Astrocyte of the hippocampus (primary cell): ENCODE measurements at places on chromosomes 11 and 22.

GRCh38 chr11:61603667-61604066 lies 22.8 kb upstream of the SYT7 start:
- DNase-seq, result no peak

DNA sequence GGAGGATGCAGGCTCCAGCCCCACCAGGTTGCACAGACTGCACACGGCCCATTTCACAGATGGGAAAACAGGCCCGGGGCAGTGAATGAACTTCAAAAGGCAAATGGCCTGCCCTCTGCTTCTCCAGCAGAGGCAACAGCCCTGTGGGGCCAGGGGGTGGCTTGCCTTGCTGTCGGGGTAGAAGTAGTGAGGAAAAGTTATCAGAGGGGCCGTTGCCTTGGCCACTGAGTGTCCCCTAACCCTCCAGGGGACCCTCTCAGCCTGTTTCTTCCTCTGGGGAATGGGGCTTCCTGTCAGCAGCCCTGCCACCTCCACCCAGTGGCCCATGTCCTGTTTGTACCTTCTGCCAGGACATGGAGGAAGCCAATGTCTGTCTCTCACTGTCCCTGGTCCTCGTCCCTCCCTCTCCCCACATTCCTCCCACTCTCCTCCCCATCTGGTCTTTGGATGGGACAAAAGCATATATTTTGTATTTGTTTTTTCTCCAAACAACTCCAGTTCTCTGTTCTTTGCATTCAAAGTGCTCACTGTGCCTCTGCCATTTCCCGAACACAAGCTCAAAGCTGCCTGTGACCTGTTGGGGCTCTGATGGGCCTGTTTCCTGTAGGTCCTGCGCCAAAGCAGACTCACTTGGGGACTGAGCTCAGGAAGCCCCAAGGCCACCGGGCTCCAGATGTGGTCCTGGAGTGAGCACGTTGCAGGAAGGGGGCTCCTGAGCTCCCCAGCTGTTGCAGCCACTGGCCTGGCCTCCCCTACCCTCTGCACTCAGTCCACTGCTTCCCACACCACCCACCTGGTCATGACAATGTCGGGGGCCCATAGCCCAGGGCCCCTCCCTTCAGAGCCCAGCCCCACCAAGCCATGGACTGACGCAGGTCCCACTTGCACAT lies 9.5 kb downstream of the MAP4K2 start:
- DNase-seq, result no peak

GRCh38 chr11:33654594-33654993 lies 46.0 kb downstream of the C11orf91 start:
- DNase-seq, result no peak

- DNase-seq, result no peak
These were observed 37.1 kb upstream of the EHF start for GRCh38 chr11:34583818-34584217.

GRCh38 chr11:997907-998306 lies 38.6 kb downstream of the MUC6 start:
- no peak for DNase-seq

DNA sequence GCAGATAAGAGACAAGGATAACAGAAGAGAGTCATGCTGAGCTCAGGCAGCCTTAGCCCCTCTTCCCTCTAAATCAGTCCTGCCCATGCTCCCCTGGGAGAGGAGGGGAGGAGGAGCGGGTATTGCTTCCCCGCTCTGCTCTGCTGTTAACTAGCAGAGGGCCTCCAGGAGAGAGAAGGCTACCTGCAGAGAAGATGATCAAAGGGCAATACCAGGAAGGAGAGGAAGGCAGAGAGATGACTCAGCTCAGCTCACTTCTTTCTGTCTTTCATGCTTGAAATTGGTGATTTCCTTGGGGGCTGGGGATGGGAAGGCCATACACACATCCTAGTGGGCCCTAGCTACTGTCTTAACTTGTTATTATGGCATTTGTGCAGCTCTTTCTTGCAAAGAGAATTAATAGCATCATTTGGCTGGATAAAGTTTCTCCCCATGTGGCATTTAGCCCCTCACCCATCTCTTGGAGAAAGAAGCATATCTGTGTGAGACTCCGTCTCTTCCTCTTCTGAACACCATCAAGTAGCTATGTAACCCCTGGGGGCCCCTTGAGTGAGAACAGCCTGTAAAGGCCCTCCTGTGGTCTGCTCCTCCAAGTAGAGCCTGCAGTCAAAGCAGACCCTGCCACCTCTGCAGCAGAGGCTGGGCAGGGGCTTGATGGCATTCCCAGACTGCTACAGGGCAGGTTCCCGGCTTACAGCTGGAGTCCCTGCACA lies 33.4 kb upstream of the AMOTL1 start:
- no peak for DNase-seq

- DNase-seq, result no peak
These were observed 47.9 kb downstream of the ALX4 start for GRCh38 chr11:44261800-44262591.
